Stimulated activated effector memory CD8-positive, alpha-beta T cell treated with anti-CD3 and anti-CD28 coated beads, Interleukin-12 subunit alpha, Interleukin-12 subunit beta, amount 100 ng/mL, for 72 hours (primary cell): ENCODE measurements at places on chromosomes 2 and 18.
A peak's percentile ranks its signal among the peaks of the same experiment; 100 is the strongest.

GRCh38 chr2:35463805-35464596 is 891.6 kb upstream of the CRIM1 start:
- no peak for DNase-seq

- no peak for DNase-seq
Observed at GRCh38 chr2:48009256-48009655, 103.0 kb upstream of the FBXO11 start.

GRCh38 chr2:101644842-101645383 is 52.6 kb upstream of the MAP4K4 start:
- DNase-seq: no peak

GRCh38 chr2:177553176-177553884 is 160.8 kb downstream of the AGPS start:
- no peak for DNase-seq

- DNase-seq: no peak
Observed at GRCh38 chr2:75563591-75563990, 2.9 kb upstream of the EVA1A start.

GRCh38 chr2:27806311-27807059 is 35.0 kb downstream of the MRPL33 start:
- no peak for DNase-seq

DNA sequence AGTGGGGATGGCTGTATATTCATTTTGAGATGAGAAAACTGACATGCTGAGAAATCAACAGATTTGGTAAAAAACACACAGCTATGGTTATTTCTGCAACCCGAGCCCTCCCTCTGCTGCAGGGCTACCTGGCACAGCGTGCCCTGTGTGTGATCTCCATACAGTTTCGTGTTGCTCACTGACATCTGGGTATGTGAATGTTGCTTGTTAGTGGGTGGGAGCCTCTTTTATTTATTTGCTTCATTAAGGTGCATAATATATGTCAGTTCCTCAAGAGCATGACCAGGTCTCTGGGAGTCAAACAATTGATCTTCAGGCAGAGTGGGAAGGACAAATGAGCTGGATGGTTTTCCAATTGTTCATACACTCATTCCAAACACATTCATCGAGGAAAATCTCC is 139.1 kb upstream of the FHL2 start:
- no peak for DNase-seq

- DNase-seq: no peak
Observed at GRCh38 chr2:27583390-27583915, 611 bp downstream of the ZNF512 start.

- DNase-seq: no peak
Observed at GRCh38 chr2:35857498-35857897, 498.1 kb upstream of the CRIM1 start.

- no peak for DNase-seq
Observed at GRCh38 chr2:429575-430254, 141.8 kb upstream of the ALKAL2 start.

DNA sequence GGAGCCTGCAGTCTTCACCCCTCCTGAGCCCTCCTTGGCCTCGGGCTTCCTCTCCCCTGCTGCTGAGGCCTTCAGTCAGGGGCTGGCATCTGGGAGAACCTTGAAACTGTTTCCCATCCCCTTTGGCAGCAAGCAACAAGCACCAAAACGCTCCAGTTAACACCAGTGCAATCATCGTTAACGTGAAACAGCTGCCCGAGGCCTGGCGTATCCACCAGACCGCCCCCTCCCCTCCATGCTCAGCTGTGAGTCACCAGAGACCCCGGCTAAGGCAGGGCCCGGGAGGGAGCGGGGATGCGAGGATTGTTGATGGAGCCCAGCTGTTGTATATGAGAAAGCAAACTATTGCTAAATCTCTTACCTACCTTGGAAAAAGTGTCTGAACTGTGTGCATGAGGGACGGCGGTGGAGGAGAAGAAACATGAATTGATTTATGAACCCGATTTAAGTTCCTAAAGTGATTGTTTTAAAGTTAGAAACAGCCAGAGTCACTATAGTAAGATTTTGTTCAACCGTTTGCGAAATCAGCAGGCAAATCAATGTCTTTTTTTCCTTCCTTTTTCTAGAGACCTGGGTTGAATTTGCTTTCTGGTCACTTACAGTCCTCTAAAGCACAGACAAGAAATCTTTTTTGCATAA is 5.2 kb downstream of the ZFP36L2 start:
- DNase-seq: no peak

- peak; percentile 74 for DNase-seq
Observed at GRCh38 chr18:59823596-59824195, 76.1 kb upstream of the PMAIP1 start.
